Glomerular endothelial cell (primary cell): ENCODE measurements at places on chromosomes 3 and 15. TPM values are rescaled to one million over a fixed set of nuclear protein-coding genes. Genes with fewer than 3 reads are reported as not detected.

DNA sequence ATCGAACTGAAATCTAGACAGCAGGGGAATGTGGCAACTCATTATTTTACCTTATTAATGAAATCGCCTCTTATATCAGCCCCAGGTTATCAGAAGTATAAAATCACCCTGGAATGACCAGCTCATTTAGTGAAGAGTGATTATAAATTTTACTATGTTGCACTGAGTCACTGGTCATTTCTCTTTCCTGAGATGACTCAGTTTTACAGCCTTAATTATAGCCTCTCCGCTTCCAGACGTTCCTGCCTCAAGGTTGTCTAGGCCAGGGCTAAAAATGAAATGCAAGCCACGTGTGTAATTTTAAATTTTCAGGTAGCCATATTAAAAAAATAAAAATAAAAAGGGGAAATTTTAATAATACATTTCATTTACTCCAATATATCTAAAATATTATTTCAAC lies 33.3 kb downstream of the DET1 start:
- DNase-seq = no peak

DNA sequence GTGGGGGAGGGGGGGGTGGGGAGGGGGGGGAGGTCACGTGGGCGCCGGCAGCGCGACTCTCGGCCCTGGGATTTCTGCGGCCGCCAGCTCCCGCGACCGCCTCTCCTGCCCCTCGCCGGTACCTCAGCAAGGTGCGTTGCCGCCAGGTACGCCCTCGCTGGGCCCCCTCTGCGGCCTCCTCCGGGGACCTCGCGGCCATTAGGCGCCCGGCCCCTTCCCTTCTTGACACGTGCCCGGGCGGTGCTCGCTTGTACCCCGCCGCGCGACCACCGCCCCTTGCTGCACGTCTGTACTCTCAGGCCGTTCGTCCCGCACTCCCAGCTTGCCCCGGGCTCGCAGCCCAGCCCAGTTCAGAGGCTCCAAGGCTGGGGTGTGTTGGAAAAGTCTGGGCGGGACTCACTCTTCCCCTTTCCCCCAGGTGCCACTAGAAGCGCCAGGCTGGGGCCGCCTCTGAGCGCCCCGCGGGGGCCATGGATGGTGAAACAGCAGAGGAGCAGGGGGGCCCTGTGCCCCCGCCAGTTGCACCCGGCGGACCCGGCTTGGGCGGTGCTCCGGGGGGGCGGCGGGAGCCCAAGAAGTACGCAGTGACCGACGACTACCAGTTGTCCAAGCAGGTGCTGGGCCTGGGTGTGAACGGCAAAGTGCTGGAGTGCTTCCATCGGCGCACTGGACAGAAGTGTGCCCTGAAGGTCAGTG lies at the start of gene MAPKAPK3:
Gene MAPKAPK3 (plus strand): TSS at position 56 of the 696 bp plus-strand sequence. CDS start 415 bp downstream, at position 471.
- no peak for DNase-seq

The IGSF10 gene
- total RNA-seq = under 0.01 and 0.18 TPM in 2 replicates

- no peak for DNase-seq
Observed at GRCh38 chr3:185532901-185533300, 19.5 kb downstream of the LIPH start.
